ENCODE measurements at places on chromosomes 11 and 22.

DNA sequence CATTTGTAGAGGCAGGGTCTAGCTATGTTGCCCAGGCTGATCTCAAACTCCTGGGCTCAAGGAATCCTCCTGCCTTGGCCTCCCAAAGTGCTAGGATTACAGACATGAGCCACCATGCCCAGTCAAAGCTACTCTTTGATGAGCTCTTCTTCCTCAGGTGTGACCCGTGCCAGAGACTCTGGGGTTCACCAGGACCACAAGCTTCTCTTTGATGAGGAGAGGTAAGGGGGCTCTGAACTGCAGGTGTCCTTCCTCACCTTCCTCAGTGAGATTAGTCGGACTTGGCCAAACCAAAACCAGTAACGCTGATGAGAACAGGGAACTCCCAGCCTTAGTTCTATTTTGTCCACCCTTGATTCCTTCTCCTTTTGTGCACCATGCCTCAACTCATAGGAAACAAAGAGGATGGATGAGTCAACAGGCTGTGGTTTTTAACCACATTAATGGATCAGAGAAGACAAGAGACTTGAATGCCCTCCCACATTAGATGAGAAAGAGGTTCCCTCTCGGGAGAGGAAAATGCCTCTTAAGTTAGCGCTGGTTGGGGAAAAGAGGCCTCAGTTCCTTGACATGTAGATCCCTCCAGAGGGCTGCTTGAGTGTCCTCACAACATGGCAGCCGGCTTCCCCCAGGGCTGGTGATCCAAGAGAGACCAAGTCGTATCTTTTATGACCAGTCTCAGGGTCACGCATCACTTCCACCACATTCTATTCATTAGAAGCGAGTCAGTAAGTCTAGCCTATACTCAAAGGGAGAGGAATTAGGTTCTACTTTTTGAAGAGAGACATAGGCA, 25.7 kb upstream of the CTR9 start:
- DNase-seq, result no peak

DNA sequence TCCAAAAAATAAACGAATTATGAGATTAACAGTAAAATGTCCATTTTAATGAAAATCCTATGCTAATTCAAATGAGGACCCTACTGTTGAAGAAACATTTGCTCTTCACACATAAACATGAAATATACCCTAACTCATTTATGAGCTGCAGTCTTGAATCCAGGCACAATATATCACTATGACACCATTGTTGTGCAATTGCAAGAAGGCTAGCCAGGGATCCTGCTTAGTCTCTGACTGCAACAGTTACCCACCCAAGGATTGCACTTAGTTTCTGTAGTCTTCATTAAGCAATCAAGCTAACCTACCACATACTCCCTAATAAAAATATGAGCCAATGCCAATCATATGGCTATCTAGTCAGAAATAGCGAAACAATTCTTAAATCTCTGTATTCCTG, 981.0 kb upstream of the FAT3 start:
- no peak for DNase-seq

- no peak for DNase-seq
Measured at GRCh38 chr22:36636916-36637315, 66.6 kb downstream of the CACNG2 start.

GRCh38 chr11:61695917-61696316, 15.7 kb downstream of the DAGLA start:
- DNase-seq, result no peak

DNA sequence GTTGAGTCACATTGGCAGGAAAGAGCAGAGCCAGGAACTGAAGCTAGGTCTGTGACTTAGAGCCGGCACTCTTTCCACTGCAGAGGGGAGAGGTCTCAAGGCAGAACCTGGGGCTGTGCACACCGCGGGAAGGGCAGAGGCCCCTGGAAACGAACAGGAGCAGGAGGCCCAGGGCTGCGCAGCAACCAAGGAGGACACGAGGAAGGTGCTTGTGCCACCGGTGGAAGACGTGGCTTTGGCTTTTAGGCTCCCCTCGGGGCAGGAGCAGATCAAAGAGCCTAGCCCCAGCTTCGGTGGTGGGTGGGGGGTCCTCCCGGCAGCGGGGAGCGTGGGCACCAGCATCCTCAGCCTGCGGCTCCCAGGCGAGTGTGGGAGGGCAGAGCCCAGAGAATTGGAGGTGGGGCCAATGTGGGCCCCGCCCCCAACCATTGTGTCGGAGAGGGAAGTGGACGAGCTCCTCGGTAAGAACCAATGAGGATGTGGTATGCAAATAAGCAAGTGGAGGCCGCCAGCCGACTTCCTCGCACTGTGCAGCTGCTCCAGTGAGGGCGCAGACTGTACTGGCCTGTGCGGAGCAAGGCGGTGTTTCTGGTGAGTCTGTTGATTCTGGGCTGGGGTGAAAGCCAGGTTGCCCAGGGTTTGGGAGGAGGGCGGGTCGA, at the start of gene CCDC116:
CCDC116 (plus strand) TSS at position 524 of the 659 bp plus-strand sequence. CDS start 422 bp downstream, outside the sequence.
- no peak for DNase-seq

DNA sequence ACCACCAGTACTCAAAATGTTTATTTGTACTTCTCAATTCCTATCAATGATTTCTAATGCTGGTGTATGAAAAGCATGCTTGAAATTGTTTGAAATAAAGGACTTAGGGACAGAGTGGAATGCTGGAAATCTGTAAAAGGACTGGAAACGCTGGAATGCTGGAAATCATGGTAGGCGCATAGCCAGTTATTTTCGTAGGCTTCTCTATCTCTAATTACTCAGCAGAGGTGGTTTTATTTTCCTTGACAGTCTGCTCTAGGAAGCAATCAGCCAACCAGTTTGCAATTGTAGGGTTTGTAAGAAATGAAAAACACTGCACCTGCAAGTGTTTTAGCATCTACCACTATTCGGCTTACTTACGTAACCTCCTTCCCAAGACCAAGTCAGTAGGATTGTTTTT, 788 bp downstream of the LIN7C start:
- no peak for DNase-seq

- DNase-seq, result no peak
Measured at GRCh38 chr11:102610200-102610599, 14.9 kb downstream of the MMP20 start.

GRCh38 chr11:120520091-120520822, 8.7 kb downstream of the GRIK4 start:
- no peak for DNase-seq

DNA sequence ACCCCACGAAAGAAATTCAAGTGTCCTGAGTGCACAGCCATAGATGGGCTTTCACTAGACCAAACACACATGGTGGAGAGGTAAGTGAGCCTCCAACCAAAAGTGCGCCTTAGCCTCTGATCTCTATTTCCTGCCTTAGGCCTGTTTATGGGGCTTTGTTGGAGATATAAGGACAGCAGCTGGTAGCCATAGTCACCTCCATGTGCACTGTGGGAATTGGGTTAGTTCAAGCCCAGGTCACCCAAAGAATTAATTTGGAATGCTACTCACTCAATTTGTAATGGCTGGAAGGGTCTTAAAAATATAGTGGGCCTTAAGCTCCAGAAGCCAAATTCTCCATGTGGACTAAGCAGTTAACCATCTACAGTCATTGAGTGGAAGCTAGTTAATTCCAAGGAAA, 73.6 kb downstream of the ALX4 start:
- no peak for DNase-seq

DNA sequence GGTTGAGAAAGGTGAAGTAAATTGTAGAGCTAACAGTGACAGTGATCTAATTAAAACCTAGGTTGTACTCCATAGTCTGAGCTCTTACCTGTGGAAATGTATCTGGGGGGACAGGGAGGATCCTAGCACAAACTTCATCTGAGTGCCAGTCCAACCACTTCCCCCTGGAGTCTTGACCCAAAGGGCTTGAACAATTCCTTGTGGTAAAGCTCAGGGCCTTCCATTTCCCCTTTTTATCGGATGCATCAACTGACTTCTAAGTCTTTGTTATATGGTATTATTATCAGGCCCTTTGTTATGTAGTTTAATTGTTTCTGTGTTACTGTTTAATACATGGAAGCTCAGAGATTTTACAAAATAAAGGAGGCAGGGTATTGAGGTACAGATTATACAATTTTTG, 140.2 kb upstream of the SESN3 start:
- no peak for DNase-seq

- no peak for DNase-seq
Measured at GRCh38 chr22:48473202-48473601, 1354.5 kb downstream of the BRD1 start.

GRCh38 chr11:77027275-77027674, 6.9 kb upstream of the B3GNT6 start:
- no peak for DNase-seq

DNA sequence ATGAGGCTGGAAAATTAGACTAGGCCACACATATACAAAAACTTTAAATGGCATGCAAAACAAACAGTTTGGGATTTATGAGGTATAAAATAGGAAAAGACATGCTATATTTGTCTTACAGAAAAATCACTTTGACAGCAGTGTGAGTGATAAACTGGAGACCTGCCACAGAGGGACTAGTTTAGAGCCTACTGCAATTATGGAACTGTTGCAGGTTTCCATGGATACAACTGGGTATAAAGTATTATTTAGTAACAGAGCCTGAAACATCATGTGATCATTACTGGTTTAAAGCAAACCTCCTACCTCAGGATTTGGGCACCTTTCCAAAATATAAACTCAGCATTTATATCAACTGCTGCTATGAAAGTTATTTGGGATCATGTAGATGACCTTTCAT, 1032.5 kb downstream of the DLG2 start:
- DNase-seq, result no peak

GRCh38 chr11:44277196-44278090, 32.5 kb downstream of the ALX4 start:
- no peak for DNase-seq

All from globus pallidus (tissue), 1 donor.